ENCODE measurements at places on chromosomes 7 and 10.

DNA sequence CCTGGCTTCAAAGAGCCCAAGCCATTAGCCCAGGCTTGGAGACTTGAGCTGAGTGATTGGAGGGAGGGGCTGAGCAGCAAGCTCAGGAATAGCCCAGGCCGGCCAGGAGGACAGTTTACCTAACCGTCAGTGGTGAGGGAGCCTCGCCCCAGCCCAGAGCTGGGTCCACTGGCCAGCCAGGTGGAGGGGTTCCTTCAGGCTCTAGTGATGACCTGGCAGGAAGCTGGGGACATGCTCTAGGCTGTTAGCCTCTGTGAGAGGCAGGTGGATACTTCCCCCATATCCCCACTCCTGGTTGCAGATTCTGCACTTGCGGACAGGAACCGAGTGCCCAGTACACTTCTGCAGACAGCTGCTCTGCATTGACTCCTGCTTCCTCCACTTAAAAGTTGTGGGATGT lies 61.2 kb upstream of the ANTXRL start:
- no peak for DNase-seq

GRCh38 chr10:44799966-44800365 lies 111.2 kb upstream of the TMEM72 start:
- no peak for DNase-seq

DNA sequence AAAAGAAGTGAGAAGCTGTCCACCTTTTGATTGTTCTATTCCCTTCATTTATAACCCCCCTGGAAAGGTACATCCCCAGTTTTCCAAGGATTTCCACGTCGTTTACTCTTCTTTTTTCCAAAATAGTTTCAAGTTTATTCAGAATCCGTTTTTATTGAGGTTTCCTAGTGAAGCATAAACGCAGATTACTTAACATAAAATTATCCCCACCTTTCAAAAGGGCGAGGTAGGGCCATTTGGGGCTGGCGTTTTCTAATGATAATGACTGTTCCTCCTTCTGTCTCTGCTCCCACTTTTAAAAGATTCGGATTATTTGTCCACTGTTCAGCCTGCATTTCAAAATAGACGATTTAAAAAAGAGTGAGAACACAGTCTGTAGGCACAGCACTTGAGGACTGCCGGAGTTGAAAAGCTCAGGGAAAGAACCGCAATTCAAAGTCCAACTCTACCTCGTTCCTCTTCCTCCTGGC lies 165.2 kb upstream of the PPP1R3A start:
- no peak for DNase-seq

DNA sequence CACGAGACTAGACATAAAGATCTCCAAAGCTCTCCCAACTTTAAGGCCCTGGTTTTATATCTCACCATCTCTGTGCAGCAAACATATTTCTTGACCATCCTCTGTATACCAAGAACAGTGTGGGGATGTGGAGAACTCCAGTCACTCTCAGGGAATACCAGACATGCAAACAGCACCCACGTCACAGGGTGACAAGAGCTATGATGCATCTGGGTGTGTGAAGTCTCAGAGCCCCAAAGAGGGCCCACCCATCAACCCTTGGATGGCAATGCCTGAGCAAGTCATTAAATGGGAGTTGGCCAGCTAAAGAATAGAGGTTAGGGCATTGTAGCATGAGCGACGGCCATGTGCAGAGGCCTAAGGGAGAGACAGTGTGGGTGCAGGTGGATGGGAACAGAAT lies 373.5 kb upstream of the BMPER start:
- DNase-seq = no peak

- no peak for DNase-seq
Measured at GRCh38 chr10:89633484-89633883, 11.6 kb downstream of the PANK1 start.

DNA sequence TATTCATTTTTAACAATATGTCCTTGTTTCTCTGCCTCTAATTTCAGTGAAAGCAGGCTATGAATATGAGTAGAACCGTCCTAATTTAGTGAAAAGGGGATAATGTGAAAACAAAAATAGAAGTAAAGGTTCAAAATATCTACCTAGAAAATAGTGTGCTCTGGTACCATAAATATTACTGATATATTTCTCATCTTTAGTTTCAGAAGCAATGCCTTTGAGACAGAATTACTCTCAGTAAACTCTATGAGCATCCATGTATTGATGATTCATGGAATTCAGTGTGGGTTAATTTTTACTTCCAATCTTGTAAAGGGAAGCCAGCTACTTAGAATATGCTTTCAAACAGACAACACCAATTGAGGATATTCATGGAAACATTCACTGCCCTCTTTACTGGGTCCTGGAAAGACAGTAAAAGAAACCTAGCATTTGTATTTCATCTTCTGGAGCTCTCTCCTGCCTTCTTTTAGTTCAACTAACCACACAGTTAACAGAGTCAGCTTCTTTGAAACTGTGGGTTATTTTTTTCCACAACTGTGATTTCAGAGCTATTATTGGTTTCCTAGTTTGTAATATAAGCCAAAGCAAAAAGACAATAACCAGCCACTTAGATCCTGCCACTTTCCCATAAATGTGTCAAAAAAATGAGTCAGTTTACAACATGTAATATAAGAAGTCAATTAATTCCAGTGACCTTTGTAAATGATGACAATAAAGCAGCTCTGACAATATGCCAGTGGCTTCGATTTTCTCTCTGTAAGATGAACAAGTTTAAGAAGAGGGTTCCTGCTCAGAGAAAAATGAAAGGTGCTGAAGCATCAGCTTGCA lies 1.7 kb downstream of the LRRN3 start:
- no peak for DNase-seq

- DNase-seq = no peak
Measured at GRCh38 chr7:143269251-143269650, 6.0 kb downstream of the GSTK1 start.

DNA sequence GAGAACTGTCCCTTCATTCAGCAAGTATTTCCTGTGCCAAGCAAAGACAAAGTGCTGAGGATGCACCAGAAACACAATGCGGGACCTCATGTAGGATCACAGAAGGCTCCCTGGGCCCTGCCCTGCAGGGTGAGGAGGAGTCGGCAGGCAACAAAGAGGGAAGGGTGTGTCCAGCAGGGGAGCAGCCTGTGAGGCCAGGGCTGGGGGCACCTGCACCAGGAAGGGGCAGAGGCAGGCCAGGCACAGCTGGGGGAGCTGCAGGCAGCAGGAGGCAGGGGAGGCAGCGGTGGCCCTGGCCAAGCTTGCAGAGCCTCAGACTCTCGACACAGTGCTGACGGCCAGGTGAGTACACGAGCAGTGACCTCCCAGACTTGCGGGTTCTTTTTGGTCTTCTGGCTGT lies 123.3 kb downstream of the SLIT1 start:
- no peak for DNase-seq

DNA sequence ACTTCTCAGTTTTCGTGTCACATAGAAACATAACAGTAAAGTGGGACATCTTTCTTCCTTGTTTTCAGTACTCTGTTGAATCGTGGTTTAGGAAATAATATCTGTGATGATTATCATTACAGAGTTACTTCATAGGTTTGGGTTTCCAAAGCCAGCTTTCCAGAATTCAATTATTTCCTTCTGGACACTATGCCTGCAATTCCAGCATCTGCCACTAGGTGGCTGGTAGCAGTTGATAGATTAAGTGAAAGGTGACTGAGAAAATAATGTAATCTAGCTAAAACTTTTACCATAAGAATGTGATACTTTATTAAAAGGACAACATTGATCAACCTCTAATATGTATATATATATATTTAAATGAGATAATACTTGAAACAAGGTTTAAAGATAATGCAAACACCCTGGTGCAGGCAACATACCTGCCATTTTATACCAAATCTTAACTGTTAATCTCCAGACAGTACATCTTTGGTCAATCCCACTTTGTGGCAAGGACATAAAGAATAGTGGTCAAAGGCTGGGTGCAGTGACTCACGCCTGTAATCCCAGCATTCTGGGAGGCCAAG lies 102.6 kb downstream of the SH3PXD2A start:
- no peak for DNase-seq

DNA sequence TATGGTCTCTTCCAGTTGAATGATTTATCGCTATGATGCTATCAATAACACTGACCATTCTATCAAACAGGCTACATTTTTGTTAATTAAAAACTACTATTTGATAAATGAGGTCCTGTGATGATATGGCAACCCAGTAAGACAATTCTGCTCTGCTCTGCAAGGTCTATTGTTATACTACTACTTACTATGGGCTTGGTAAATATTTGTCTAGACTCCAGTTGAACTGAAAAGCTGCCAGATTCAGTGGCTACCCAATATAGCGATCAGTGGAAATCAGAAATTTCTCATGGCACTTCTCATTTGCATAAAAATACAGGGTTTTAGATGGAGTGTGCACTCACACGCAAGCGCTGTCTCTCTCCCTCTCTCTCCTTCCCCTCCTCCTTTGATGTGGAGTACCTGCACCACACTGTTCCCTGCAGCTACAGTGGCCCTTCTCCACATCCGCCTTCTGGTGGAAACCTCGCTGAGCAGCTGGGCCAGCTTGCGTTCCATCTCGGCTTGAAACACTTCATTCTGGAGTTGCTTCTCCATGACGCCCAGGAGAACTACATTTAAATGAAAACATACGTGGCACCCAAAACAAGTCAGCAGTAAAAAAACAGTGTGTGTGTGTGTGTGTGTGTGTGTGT lies 77.9 kb downstream of the KIAA1549 start:
- DNase-seq = no peak

GRCh38 chr7:74253835-74254128 lies 417 bp downstream of the RFC2 start:
- no peak for DNase-seq

- no peak for DNase-seq
Measured at GRCh38 chr7:3076700-3077099, 33.0 kb upstream of the CARD11 start.

DNA sequence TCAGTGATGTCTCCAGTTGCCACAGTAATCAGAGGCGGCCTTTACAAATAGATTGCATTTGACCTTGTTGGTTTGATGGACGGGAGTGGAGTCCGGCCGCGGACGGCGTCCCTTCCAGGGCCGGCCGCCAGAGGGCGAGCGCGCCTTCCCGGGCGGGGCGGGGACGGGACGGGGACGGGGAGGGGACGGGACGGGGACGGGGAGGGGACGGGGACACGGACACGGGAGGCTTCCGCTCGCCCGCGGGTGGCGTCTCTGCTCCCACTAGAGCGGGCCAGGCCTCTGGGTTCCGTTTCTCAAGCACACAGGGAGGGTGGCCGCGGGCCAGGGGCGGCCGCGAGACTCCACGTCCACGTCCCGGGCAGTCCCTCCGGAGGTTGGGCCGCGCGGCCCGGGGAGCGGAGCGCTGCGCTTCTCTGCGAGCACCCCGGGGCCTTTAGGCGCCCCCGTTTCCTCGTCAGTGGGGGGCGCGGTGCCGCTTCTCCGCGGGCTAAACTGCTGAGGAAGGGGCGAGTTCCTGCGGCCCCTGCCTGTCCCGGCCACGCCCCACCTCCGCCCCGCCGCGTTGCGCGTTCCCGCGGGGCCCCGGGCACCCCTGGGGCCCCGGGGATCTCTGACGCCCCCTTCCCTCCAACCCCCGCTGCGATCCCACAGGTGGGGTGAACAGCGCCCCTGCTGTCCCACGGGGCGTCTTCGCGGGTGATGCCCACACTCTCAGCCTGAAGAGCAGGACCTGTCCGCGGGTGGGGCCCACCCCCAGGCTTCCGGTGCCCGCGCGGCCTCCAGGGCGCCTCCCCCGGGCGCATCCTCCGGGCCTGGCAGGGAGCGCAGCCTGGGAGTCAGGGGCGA lies 84.2 kb upstream of the MKI67 start:
- DNase-seq = peak; percentile 68

- DNase-seq = no peak
Measured at GRCh38 chr10:112471878-112472487, 25.0 kb downstream of the VTI1A start.

DNA sequence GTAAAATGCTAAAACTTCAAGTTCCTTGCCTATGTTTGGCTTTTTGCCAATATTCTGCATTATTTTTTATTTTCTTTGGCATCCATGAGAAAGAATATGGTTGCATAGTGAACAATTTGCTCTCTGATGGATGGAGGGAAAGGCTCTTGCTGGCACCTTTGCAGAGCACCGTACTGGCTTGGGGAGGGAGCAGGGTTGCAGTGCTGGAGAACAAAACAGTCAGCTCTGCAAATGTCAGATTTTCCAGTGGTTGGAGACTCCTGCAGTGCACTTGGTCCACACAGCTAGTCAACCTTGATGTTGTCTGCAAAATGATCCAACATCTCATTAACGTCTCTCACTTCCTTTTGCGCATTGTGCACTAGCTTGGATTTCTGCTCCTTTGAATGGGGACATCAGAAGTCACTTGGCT lies 100.8 kb downstream of the ANLN start:
- DNase-seq = no peak

DNA sequence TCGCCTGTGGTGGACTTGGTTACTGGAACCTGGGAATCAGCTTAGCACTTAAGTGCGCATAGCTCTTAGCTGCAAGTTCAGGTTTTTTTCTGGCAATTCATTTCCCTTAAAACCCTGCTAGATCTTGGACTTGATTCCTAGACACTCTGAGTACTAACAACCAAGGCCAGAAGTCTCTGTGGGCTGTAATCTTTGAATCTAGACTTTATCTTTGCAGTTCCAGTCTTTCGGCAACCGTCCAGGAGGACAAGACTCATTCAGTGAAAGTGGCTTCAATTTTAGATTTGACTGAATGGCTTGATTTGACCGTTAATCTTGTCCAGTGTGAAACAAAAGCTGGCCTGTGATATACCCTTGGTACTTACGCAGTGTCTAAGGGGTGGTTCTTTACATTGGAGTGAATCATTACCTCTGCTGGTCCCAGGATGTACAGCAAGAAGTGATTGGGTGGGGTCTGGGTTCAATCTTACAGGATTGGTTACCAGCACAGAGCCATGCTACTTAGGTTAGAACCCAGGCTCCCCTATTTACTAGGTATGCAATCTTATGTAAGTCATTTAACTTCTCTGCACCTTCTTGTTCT lies 16.4 kb downstream of the PTTG1IP2 start:
- DNase-seq = no peak

GRCh38 chr7:21253740-21254687 lies 173.9 kb upstream of the SP4 start:
- peak; percentile 46 for DNase-seq

- DNase-seq = peak; percentile 67
Measured at GRCh38 chr10:28432210-28432676, 100.7 kb upstream of the WAC start.
